ENCODE measurements at places on chromosomes 13 and 19.

DNA sequence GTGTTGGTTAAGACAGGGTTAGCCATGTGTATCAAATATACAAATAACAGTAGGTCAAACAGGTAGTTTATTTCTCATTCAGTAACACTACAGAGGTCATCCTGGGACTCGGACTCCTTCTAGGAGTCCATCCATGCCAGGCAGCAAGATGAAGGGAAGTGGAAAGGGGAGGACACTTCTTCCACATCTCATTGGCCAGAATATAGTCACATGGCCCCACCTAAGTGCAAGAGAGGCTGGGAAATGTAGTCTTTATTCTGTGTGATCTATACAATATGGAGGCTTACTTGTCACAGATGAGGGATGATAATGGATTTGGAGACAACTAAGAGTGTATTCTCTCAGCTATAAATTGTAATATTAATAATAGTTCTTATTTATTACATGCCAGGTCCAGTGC is 31.1 kb downstream of the RDH8 start:
- peak; percentile 44 for DNase-seq

DNA sequence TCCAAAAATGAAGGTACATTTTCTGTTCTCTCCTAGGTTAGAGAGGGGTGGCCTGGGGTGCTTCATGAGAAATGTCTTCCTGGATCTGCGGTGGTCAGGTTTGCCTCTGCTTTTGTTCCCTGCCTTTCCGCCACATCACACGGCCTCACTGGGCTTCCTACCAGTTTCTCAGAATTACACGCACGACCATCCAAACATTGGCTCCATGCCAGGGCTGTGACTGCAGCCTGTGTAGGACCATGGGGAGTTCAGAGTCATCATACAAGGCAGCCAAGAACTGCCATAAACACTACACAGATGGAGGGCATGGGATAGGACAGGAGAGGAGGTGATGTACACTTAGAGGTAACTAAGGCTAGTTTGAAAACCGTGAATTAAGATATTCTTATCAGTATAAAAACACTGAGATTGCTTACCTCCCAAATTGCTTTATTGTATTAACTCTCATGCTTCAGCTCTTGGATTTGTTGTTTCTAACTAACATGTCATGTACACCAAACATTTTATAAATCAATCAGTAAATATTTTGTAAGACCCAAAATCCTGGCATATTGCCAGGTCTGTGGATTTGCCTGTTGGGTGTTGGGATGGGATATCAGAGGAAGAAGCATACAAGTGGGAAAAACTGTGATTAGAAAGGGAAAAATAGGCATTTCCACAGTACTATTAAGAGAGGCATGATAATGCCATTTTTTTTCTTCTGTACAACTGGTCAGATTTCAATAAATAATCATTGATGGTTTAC is 45.2 kb downstream of the CDADC1 start:
- no peak for DNase-seq

DNA sequence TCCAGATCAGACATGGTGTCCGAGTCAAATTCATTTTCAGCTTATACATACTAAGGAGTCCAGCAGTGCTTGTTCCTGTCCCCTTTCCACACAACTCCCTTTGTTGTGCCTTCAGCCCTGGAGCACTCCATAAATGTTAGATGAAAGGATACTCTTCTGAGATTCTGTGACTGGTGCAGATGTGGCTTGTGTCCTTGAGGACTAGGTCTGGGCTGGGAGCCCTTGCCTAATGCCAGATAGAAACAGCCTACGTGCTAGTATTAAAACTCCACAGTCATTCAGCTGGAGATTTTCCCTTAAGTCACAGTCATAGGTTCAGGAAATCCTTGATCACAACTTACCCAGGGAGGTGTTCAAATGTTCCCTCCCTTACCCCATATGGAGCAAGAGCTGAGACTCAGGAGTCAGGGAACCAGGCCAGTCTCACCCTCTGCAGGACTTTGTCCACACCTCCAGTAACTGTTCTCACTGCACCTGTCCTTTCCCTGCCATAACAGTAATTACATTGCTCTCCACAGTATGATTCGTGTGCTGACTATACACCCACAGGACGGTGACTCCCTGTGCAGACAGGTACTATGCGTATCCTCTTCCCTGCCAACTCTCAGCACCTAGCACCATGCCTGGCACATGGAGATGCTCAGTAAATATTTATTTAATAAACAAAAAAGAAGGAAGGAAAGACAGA is 15.5 kb upstream of the SERPINE3 start:
- no peak for DNase-seq

DNA sequence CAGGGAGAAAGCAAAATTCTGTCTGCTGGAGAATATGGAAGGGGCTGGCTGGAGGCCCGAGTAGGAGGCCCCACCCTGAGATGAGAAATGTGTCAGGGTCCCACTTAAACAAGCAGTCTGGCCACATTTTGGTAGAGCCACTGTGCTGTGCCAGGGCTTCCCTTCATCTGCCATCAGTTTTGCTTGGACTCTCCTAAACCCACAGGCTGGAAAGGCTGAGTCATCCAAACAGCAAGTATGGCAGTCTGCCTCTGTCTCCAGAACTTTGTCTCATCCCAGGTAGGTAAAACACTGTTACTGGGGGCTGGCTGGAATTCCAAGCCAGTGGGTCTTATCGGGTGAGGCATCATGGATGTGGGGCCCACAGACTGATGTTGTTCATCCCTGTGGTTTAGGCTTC is 1390.6 kb downstream of the UQCRFS1 start:
- no peak for DNase-seq

GRCh38 chr13:31793246-31793645 is 53.9 kb downstream of the RXFP2 start:
- no peak for DNase-seq

- no peak for DNase-seq
These were observed 875 bp upstream of the PEAK3 start for GRCh38 chr19:2282862-2283237.

- DNase-seq: no peak
These were observed 223.2 kb downstream of the UQCRFS1 start for GRCh38 chr19:28989739-28990138.

DNA sequence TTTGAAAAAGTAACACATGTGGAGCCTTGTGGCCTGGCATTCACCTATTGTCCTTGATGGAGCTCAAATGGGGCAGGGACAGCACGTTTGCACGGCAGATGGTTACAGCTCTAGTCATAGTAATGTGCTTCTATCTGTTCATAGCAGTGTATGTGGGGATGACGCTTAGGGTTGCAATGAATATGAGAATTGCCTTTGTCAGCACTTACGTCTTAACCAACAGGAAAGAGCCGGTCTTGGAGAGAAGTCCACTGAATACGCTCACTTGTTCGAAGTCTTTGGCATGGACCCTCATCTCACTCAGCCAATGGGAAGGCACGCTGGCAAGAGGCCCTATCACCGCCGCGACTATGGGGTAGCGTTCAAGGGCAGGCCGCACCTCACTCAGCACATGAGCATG is 18.9 kb upstream of the OR7D2 start:
- DNase-seq: no peak

DNA sequence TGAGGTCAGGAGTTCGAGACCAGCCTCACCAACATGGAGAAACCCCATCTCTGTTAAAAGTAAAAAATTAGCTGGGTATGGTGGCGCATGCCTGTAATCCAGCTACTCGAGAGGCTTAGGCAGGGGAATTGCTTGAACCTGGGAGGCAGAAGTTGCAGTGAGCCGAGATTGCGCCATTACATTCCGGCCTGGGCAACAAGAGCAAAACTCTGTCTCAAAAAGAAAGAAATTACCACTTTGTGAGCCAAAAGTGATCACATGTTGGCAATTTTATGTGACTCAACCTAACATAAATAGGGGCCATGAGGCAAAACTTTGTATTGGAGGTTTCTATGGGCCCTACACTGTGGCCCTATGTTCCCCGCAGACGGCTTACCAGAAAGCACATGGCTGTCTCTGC is 72.2 kb downstream of the MAP4K1 start:
- no peak for DNase-seq

GRCh38 chr13:111943229-111943795 is 123.6 kb upstream of the SOX1 start:
- DNase-seq: no peak

DNA sequence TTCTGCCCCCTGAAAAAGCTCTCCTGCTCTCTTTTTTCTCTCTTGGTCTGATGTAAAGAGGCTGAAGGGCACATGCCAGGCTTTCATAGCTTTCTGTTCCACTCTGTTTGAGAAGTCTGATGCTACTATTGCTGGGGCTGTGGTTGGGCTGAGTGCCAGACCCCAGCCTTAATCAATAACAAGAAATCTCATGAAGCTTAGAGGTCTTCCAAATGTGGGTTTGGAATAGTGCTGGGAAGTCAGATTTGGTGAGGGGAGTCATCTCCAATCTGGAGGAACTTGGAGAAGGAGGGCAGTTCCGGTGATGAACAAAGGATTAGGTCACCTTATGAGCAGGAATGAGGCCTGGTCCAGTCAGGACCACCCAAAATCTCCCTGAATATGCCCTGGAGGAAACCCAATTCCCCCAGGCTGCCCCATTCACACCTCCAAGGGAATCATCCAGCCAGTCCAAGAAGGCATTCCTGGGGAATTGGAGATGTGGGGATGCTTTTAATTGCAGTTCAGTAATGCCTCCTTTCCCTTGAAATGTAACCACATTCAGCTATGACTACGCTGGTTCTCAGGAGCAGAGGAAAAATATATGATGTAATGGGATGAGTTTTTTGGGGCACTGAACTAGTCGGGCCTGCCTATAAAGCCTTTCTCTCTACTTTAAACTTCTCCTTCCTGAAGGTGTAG is 102.0 kb downstream of the STARD13 start:
- no peak for DNase-seq

DNA sequence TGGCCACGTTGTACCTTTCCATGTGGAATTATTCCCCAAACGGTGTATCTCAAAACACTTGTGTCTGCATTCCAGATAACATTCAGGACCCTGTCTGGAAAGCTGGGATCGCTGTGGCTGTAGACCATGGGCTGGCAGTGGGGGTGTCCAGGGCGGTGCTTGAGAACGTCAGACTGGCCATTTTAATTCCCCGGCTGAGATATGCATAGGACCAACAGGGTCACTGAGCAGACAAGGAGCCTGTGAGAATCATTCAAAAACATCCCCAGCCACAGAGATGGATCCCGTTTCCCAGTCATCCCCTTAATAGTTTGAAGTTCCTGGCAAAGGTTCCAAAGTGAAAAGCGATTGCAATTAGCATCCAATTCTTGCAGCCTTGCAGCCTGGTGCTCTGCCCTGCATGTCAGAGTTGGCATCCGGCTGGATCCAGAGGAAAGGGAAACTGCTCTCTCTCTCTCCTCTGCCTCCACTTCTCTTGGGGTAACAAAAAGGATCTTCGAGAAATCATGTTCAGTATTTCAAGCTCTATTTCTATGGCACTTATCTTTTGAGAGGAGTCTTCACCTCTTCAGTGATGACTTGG is 41.6 kb downstream of the IFT88 start:
- DNase-seq: no peak

- no peak for DNase-seq
These were observed 99.4 kb downstream of the ZNF557 start for GRCh38 chr19:7168941-7169340.

DNA sequence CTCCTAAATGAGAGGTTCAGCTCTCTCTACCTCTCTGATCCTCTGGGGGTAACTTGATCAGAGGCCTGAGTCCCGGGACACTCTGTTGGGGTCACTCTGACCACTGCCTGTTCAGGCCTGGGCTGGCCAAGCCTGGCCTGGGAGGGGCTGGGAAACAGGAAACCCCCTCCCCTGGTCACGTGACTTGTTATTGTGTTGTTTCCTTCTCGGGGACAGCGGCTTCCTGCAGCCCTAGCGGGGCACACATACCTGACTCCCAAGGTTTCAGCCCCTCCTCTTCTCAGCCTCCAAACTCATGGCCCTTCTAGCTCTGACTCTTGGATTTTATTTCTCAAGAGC is at the start of gene USHBP1:
Gene USHBP1, minus strand, starts transcription at position 105 of the 339 bp plus-strand sequence. CDS start 446 bp downstream, outside the sequence.
- DNase-seq: no peak

GRCh38 chr19:17512574-17512939 is 1.1 kb downstream of the PGLS start:
- no peak for DNase-seq

DNA sequence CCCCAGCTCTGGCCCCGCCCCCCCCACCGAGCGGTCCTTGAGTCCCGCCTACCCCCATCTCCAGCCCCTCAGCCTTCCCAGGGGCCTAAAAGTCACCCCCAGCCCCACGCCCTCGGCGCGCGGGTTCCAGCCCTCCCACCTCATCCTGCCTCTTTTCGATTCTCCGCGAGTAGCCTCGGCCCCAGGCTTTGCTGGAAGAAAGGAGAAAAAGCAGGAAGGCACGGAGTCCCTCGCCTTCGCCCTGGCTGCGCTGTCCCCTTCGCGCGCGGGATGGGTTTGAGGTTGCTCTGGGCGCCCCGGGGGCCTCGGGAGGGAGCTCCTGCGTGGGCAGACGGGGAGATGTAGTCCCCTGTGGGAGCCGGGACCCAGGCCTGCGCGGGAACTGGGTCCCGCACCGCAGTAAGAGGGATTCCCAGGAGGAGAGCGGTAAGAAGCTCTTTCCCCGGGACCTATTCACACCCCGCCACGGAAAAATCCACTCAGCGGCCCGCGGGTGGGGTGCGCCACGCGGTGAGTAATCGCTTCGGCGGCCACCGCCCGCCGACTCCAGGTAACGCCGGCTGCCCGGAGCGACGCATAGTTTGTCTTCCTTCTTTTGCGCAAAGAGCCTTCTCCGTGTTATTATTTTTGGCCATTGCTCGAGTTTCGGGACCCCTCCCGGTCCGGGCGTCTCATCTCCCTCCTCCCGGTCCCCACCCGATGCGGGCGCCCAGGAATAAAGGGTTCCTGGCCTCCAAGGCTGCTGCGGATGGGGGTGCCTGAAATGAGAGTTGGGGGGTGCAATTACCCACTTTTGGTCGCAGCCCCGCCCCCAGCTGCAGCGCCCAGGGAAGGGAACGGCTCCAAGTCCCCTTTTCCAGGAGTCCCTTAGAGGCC is 865 bp upstream of the CRLF1 start:
- DNase-seq: no peak

GRCh38 chr19:10835754-10836478 is at the start of gene TMED1:
Gene TMED1 (minus strand): TSS chr19:10836212. CDS start chr19:10836191, 21 bp downstream.
- peak; percentile 93 for DNase-seq

DNA sequence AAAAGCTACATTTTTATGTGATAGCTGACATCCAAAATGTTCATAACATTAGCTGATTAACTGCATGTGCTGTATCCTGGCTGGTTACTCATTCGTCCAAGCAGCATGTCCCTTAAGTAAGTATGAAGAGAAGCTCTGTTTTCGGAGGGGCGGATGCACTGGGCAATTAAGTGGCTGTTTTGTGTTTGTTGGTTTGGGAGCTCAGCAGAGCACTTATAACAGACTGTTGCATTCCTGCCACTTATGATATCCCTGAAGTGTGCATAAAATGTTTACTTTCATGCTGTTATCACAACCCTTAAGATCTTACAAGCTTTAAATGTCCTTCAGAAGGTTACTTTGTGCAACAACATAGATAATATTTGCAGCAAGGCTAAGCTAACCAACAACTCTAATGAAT is 264.1 kb downstream of the NALCN start:
- no peak for DNase-seq

GRCh38 chr13:80900561-80900960 is 559.6 kb upstream of the SPRY2 start:
- no peak for DNase-seq

Data from RWPE1 (cell line).